ENCODE measurements at places on chromosomes 7 and 10.

- no peak for DNase-seq
These were observed 22.4 kb downstream of the ZFAND2A start for GRCh38 chr7:1137517-1138167.

DNA sequence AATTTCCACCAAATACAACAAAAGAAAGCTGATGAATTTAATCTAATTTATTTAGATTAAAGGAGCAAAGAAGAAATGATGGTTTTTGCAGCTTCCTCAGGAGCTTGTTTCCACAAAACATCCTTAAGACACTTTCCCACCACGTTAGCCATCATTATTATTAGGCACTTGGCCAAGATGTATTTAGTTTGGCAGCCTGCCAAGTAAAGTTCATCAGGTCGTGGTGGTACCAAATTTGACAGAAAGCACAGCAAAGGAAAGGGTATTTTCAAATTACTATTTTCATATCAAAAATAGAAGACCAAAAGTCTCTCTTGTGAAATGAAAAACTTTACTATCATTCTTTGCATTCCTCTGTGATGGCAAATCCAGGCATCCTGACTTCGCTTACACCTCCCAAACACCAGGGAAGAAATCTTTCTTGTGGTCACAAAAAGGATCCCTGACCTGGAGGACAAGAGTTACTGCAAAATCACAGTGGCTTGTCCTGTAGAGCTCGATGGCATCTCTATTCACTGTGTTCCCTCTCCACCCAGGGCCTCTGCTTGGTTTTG, 123.1 kb upstream of the INHBA start:
- no peak for DNase-seq

GRCh38 chr10:56653289-56653688, 292.2 kb upstream of the ZWINT start:
- no peak for DNase-seq

GRCh38 chr10:790821-791551, 101.5 kb upstream of the DIP2C start:
- DNase-seq: no peak

DNA sequence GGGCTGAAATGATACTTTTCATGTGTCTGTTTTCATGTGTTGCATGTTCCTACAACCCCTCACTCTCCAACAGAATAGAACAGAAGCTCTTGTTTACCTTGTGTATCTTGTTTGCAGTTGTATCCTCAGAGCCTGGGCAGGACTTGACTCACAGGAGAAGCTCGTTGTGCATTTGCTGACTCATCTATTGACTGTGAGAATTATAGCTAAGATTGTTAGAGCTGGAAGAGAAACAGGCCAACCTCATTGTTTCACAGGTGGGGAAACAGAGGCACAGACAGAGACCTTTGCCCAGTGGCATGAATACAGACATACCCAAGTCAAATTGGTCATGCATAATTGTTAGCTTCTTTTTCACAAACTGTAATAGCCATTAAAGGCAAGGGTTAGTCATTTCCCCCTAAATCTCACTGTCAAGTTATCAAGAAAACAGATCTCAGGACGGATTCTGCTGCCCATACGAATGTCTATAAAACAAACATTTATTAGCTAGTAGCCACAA, 4.6 kb upstream of the TSPAN15 start:
- DNase-seq: no peak

GRCh38 chr10:126122881-126123280, 226.5 kb downstream of the FANK1 start:
- DNase-seq: no peak

DNA sequence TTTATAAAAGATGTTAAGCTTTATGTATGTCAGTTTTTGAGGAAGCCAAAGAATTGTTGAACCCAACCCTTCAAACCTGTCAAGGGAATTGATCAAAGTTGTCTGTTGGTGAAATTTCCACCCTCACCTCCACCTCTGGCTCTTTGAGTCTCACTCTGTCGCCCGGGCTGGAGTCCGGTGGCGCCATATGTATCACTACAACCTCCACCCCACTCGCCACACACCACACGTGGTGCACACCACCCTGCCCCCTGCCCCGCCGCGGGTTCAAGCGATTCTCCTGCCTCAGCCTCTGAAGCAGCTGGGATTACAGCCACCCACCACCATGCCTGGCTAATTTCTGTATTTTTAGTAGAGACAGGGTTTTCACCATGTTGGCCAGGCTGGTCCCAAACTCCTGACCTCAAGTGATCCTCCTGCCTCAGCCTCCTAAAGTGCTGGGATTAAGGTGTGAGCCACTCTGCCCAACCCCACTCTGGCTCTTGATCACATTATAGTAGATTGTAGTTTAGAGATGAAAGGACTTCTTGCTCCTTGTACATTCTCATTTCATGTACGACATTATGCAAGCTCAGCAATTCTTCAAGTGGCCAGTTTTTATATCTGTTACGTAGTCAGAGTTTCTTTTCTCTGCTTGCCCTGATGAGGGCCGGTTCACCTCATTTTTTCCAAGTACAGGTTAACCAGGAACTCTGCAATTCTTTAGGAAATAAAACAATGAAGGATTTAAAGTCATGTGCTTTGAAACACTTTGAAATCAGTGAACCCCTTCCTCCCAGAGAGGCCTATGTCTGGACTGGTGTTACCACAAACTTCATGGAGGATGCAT, 7.0 kb downstream of the BAMBI start:
- DNase-seq: no peak

- no peak for DNase-seq
These were observed 28.9 kb upstream of the AHR start for GRCh38 chr7:17269341-17270221.

DNA sequence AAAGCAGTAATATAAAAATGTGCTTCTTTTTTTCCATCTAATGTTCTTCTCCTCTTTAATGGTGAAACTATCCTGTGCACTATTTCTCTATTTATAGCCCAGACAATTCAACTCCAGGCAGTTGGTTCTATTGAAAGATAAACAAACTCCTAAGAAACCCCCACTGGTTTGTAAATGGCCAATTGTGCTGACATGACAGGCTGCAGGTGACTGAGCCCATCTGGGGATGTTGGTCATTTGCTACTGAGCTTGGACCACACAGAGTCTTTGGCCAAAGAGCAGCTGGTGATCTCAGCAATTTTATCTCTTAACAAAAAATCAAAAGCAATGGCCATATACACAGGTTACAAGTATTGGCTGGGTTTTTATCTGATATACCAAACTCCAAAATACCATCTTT, 631.8 kb upstream of the CELF2 start:
- no peak for DNase-seq

DNA sequence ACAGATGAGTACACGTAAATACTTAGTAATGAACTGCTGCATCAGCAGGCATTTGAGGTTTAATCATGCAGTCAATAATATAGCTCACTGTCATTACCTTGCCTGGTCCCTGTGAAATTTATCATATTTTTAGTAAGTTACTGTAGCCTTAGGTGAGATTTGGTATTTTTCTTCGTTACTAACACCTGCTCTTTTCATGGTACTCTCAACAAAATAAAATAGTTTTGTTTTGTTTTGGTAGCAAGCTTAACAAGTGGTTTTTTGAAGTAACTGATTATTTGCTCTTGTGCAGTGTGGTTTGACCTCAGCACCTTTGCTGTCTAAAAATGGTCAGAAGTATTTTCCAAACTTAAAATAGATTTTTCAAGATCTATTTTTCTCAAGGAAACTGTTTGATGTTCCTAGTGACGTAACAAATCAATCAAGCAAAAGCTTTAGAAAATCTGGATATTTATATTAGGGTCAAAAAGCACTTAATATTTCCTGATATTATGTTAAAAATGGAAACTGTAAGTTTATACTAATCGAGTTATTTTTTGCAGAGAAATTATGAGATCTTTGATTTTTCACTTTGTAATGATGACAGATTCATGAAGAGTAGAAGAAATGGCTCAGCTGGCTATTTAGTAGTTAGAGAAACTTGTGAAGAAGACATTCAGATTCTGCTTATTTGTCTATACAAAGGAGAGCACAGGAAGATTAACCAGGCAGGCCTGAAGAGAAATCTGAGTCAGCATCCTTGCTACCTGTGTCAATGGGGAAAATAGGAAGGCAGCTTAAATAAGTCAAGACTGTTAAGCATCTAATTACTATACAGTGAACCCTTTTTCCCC, 21.0 kb upstream of the RPA3 start:
- DNase-seq: no peak

GRCh38 chr7:120028636-120029035, 244.3 kb upstream of the KCND2 start:
- DNase-seq: no peak
